ENCODE measurements at places on chromosomes 3 and 15.

DNA sequence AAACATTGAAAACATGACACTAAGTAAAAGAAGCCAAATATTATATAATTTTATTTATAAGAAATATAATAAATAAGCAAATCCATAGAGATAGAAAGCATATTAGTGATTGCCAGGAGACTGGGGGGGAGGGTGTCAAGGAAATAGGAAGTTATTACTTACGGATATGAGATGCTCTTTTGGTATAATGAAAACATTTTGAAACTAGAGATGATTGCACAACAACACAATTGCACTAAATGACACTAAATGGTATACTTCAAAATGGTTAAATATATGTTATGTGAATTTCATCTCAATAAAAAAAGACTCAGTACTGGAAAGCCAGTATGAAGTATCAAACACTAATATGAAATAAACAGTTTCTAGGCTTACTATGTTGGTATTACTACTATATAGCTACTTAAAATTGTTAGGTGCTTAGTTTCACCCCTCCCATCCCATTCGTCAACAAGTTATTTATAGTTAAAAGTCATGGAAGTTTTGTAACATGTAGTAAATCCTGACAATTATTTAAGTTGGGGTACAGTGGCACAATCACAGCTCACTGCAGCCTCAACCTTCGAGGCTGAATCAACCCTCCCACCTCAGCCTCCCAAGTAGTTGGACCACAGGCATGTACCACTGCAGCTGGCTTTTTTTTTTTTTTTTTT lies 43.7 kb downstream of the STAG1 start:
- DNase-seq = peak; percentile 26

GRCh38 chr15:78422571-78423340 lies 15.3 kb upstream of the IREB2 start:
- DNase-seq = peak; percentile 70

DNA sequence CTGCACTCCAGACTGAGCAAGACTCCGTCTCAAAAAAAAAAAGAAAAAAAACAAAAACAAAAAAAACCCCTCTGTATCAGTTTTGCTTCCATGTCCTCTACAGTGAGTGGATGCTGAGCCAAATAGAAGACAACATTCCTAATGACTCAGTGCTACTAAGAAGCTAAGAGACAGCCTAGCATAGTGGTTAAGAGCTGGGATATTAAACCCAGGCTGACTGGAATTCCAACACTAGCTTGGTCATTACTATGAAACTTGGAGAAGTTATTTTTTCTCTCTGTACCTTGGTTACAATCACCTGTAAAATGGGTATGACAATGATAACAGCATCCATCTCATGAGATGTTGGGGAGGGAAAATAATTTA lies 60.9 kb upstream of the PYGO1 start:
- DNase-seq = peak; percentile 29

DNA sequence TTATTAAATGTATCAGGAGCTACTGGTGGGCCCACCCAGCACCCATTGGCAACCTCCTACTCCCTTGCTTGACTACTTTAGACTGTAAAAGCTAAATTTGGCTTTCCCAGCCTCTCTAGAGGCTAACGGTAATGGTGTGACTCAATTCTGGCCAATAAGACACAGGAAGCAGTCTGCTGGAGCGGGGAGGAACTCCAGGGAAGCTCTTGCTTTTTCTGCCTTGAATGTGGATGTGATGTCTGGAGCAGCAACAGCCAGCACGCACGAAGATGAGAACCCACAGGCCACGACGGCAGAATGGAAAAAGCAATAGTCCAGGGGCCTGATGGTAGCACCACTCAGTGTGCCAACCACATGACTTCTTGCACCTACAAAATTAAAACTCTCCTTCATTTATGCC lies 39.9 kb downstream of the RAB6B start:
- peak; percentile 12 for DNase-seq

DNA sequence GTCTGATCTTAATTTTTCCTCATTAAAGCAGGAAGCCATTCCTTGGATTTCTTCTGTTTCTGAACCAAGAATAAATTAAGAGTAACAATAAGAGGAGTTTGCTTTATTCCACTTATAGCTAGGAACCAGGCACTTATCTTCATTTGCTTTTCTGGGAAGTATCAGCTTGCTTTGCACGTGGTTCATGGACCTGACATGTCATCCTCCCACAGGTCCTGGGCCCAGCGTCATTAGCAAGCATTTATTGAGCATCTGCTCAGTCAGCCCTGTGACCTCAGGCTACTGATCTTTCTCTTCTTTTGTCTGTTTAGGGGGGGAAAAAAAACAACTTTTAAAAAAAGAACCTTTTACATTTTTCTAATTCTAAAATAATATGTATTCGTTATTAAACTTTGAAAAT lies 34.7 kb upstream of the CRTC3 start:
- DNase-seq = peak; percentile 47

- no peak for DNase-seq
Observed at GRCh38 chr3:197505796-197506548, 49.8 kb downstream of the BDH1 start.

- no peak for DNase-seq
Observed at GRCh38 chr15:86572368-86572841, 492.7 kb downstream of the AGBL1 start.

GRCh38 chr3:17195856-17196604 lies 311.3 kb downstream of the PLCL2 start:
- peak; percentile 53 for DNase-seq

DNA sequence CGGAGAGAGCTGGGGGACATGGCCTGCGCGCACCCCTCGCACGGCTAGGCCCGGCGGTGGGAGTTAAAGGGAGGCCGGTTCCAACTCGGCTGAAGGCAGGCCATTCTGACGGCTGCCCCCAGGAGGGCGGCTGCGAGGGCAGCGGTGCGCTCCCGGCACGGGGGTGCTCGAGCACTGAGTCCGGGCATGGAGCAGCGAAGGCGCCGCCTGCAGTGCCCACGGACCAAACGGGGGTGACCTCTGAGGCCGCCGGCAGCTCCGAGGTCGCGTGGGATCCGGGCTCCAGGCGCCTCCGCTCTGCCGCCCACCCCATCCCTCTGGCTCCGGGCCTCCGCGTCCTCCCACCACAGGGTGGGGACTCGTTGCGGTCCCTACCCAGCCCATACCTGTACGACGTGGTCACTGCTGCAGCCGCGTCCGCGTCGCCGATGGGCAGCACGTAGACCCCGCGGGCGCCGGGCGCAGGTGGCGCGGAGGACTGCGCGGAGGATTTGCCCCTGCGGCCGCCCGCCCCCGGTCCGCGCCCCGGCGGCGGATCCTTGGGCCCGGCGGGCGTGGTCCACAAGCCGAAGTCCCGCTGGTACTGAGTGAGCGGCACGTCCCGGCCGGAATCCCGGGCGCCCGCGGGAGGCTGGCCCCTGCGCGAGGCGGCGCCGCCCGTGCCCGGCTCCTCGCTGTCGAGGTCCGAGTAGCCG lies 469 bp downstream of the MAP6D1 start:
- no peak for DNase-seq

DNA sequence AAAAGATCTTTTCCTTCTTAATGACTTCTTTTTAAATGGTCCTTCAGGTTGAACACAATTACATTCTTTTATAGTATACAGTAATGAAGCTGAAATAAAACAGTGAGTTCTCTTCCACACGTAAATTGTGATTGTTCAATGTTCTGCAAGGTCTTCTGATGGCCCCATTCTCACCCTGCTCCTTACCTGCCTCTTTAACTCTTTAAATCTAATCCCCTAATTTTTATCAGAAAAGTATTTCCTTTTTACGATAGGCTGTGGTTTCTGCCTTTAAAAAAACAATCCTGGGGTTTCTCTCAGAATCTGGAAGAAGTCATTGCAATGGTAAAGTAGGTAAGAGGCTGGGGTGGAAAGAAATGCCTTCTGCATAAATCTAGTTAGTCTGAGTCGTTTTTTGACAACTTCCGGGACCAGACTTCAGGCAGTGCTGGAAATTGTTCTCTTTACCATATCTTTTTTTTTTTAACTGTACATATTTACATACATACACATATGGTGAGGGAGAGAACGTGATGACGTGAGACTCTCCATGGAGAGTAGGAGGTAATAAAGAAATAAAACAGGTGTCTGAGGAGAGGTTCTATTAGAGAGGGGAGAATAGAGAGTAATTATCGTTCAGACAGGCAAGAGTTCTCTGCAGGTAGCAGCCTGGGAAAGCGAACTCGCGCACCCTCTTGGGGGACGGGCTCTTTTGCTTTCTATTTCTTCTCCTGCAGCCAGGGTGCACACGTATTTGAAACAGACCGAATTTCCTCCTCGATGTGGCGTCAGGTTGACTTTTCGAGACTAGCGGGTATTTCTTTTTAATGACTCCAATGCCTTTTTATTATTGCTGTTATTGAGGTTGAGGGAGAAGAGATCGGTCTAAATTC lies at the start of gene SIDT1:
TSS of gene SIDT1 (plus strand) at position 730 of the 872 bp plus-strand sequence. CDS start 467 bp downstream, outside the sequence.
- DNase-seq = no peak

DNA sequence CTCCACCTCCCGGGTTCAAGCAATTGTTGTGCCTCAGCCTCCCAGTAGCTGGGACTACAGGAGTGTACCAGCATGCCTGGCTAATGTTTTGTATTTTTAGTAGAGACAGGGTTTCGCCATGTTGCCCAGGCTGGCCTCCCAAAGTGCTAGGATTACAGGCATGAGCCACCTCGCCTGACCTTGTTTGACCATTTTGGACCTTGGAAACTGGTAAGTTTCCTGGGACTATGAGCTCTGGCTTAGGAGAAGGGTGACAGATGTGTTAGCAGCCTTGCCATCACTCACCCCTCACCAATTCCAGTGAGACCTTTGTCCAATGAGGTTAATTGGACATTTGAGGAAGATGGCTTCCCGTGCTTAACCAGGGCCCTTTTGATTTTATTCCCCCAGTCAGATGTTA lies 19.9 kb downstream of the DNASE1L3 start:
- DNase-seq = no peak

GRCh38 chr3:186152361-186152798 lies 43.5 kb upstream of the ETV5 start:
- no peak for DNase-seq

DNA sequence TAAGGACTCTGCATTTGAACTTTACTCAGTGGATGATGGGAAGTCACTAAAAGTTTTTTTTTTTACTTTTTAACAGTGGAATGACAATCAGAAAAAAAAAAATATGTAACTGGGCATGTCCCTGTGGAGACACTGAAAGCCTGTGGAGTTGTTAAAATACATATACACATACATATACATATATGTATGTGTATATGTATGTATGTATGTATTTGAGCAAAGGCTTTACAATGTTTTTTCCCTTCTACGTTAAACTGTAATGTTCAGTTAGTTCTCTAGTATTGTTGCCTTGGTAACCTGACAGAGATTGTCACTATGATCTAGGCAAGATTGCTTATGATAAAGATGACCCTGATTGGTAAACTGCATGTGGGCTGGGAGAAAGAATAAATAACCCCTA lies 30.3 kb downstream of the NSUN3 start:
- DNase-seq = no peak
